ENCODE measurements at places on chromosomes 3 and 15. TPM values are rescaled to one million over a fixed set of nuclear protein-coding genes. Genes with fewer than 3 reads are reported as not detected.

The ANKRD63 gene
- polyA plus RNA-seq = 0.16 TPM

The ZFYVE19 gene
- polyA plus RNA-seq = 25.6 TPM

The SLC2A2 gene
- 202 TPM for polyA plus RNA-seq

- no peak for DNase-seq
These were observed 182.6 kb upstream of the SLITRK3 start for GRCh38 chr3:165378761-165379160.

DNA sequence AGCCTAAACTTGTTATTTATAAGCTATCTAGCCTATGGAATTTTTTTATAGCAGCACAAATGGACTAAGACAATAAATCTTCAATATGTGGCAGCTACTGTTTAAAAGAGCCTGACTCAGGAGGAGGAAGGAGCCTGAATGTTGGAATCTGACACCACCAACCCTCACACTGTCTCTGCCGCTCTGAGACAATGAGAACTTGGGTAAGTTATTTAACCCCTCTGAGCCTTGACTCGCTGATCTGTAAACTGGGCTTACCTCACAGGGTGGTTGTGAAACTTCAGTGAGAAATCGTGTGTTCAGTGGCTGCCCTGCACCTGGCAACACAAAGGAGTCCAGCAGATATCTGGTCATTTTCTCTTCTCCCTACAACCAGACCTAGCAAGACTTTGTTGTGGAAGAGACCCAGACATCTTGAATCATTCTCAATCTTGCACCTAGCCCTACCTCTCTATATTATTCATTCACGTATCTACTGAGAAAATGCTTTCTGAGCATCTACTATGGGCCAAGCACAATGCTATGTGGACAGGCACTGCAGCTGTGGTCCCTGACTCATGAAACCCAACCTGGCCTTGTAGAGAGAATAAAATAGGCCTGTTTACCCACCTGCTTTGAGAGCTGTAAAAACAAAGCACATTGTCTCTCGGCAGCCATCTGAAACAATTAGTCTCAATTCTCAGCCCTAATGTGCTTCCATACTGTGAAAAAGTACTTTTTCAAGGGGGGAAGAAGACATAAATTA lies 81.9 kb upstream of the SLC25A36 start:
- DNase-seq = no peak

DNA sequence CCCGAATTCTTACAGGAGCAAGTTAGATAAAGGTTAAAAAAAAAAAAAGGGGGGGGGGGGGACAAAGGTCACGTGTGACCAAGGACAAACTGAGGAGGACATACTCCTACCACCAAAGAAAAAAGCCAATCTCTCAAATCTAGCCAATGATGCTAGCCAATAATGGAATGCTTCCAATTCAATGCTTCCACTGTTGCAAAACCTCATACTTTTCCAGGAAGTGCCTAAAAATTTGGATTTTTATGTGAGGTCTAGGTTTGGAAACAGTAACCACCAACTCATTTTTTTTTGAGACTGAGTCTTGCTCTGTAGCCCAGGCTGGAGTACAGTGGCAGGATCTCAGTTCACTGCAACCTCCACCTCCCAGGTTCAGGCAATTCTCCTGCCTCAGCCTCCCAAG lies 11.4 kb downstream of the MSL2 start:
- no peak for DNase-seq

GRCh38 chr3:9409981-9410854 lies 12.8 kb downstream of the SETD5 start:
- DNase-seq = no peak

DNA sequence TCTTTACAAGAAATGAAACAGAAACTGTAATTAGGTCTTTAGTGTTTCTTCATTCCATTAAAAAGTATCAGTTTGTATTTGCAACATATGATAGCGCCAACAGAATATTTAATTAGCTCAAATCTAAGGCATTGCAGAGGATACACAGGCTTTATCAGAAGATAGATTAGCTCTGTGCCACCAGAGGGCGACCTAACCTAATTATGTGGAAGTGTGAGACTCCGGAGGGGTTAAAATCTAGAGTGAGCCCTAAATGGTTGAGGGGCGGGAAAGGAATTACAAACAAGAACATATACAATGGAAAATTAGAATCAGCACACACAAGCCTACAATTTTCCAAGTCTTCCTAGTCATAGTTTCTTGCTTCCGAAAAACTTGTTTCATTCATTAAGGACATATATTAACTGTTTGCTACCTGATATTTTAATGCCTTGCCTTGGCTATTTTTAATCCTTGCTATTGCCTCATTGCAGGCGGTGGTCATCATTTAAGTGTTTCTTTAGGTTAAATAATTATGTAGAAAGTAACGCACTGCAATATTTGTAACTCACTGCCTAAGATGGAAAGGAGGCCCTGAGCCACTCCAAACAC lies 18.0 kb upstream of the RYR3 start:
- DNase-seq = peak; percentile 19

The SH3GL3 gene
- 4.7 TPM for polyA plus RNA-seq

DNA sequence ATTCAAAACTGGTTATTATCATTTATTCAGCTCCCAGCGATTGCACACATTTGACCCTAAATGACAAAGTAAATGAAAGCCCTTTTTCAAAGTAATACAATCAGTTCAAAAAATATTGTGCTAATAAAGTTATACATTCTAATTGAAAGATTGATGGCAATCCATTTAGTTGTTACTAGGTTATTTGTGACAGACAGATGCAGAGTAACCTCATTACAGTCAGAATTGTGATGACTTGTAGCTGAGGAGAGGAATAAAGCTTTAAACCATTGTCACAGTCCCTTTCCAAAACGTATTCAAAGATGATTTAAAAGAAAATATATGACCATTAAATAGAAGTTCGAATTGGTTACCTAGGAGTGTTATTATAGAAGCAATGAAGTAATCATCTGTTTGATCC lies 86.1 kb downstream of the ROBO2 start:
- DNase-seq = no peak

The LRRC31 gene
- 11.4 TPM for polyA plus RNA-seq

The ADAMTS7 gene
- 10.6 TPM for polyA plus RNA-seq

DNA sequence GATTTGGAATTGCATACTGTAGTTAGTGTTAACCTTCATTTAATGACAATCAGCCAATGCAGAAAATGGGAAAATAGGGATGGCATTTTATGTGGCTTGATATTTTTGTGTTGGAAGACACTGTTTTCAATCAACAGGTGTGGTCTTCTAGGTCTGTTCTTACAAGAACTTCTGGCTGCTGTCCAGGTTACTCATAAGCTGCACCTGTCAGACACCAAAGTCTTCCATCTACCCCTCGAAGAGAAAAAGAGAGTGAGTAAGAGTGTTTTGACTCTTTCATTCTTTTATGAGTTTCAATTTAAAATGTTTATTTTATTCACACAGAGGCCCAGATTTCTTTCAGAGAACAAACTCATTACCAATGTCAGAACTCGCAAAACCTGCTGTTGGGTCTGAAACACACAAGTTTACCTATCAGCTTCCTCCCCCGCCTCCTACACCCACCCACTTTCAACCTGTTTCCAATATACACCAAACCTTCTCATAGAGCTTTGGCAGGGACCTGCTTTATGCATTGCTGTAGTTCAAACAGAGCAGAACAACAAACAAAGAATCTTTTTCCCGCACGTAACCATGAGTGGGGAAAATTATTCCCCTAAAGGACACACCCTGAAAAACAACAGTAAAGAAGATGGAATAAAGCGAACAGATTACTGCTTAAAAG lies 767.7 kb upstream of the ALCAM start:
- no peak for DNase-seq

The PLSCR4 gene
- polyA plus RNA-seq = 38.8 TPM

- DNase-seq = no peak
These were observed 607.8 kb downstream of the SI start for GRCh38 chr3:164470471-164470870.

- DNase-seq = peak; percentile 78
These were observed 33.6 kb downstream of the VGLL4 start for GRCh38 chr3:11610044-11610671.

- DNase-seq = no peak
These were observed 89.3 kb downstream of the DIPK2A start for GRCh38 chr3:144060881-144061280.

The PROS1 gene
- 43.5 TPM for polyA plus RNA-seq

DNA sequence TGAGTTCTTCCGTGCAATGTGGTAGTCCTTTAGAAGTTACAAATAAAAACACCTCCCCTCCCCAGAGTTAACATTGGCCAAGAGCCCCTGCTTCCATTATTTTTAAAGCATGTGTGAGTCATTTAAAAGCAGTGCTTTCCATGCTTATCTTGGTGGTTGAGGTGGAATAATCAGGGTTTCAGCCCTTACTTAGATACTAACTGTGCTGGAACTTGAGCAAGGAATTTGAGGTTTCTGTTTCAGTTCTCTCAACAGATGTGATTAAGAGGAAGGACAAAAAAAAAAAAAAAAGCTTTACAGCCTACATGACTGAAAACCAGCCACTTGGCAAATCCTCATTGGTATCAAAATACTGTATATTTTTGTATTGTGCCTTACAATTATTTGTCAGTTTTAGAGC lies 64.5 kb downstream of the CGNL1 start:
- DNase-seq = peak; percentile 82

DNA sequence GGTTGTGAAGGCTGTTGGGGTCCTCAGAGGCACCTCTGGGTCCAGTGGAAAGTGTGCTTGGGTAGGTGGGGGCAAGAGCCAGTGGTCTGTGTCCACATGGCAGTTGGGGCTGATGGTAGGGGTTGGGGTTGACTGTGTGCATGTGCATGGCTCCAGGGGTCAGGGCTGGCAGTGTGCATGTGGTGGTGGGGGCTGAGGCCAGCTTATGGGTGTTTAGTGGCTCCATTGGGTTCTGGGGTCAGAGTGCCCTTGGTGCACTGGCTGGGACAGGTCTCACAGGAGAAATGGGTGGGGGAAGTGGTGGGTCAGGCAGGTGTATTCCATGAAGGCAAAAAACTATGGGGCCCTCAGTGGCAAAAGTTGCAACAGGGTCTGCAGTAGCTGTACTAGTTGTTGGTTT lies 97.9 kb downstream of the EDEM1 start:
- DNase-seq = no peak

Measured in large intestine (tissue), 12 donors.